ENCODE measurements at places on chromosomes 2 and 18. TPM values are rescaled to one million over a fixed set of nuclear protein-coding genes. Genes with fewer than 3 reads are reported as not detected.
A peak's percentile ranks its signal among the peaks of the same experiment; 100 is the strongest.

- no peaks in the 10 kb centered on the region for H3K27me3 ChIP-seq
- no peak for DNase-seq
- no peak overlapping the region for H3K4me3 ChIP-seq
These were observed 93.0 kb upstream of the SLC39A10 start for GRCh38 chr2:195563857-195564512.

GRCh38 chr2:179850188-179850587, 11.2 kb downstream of the ZNF385B start:
- H3K27ac ChIP-seq: no peak overlapping the region
- H3K36me3 ChIP-seq: no peaks in the 10 kb centered on the region
- H3K4me1 ChIP-seq: no peaks in the 10 kb centered on the region

GRCh38 chr18:76592096-76592495, 97.1 kb upstream of the ZNF516 start:
- H3K27ac ChIP-seq: no peak overlapping the region
- no peaks in the 10 kb centered on the region for H3K4me1 ChIP-seq
- H3K36me3 ChIP-seq: no peaks in the 10 kb centered on the region
- no peak for DNase-seq
- H3K4me3 ChIP-seq: no peak overlapping the region

- H3K4me3 ChIP-seq: no peak overlapping the region
- H3K4me1 ChIP-seq: no peaks in the 10 kb centered on the region
- H3K27me3 ChIP-seq: no peaks in the 10 kb centered on the region
- no peak overlapping the region for H3K27ac ChIP-seq
These were observed 113.6 kb downstream of the CDH2 start for GRCh38 chr18:28063271-28063761.

- H3K4me3 ChIP-seq: no peak overlapping the region
- H3K27me3 ChIP-seq: peaks cover 66% of the 10 kb centered on the region
- DNase-seq: peak; percentile 33
- peaks cover 10% of the 10 kb centered on the region for H3K4me1 ChIP-seq
These were observed 2.9 kb downstream of the TNFRSF11A start for GRCh38 chr18:62327977-62328376.

GRCh38 chr18:46458472-46458871, 198.5 kb downstream of the LOXHD1 start:
- no peaks in the 10 kb centered on the region for H3K4me1 ChIP-seq
- DNase-seq: no peak
- no peaks in the 10 kb centered on the region for H3K36me3 ChIP-seq
- no peaks in the 10 kb centered on the region for H3K27me3 ChIP-seq
- no peak overlapping the region for H3K27ac ChIP-seq
- H3K4me3 ChIP-seq: no peak overlapping the region

DNA sequence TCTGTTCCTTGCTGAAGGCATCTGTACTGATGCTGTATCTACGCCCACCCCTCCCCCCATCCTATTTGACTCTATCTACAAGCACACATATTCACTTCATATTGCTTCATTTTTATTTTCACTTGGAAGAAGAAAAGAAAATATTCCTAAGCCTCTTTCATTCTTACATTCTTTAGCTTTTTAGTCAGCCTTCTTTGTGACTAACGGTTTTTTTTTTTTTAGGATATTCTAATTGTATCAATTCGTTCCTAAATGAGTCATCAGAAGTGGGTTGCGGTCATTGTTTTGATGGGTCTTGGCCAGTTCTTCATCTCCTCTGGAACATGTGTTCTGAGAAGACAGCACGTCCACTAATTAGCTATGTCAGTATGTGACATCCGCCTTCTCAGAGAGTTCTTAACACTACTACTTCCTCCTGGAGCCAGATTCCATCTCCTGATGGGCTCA, 88.7 kb downstream of the MYO1B start:
- no peak overlapping the region for H3K4me3 ChIP-seq
- peaks cover 9% of the 10 kb centered on the region for H3K36me3 ChIP-seq
- H3K27ac ChIP-seq: no peak overlapping the region
- no peaks in the 10 kb centered on the region for H3K27me3 ChIP-seq

The SEC11C gene
- total RNA-seq: 8.2 TPM

The REG3A gene
- total RNA-seq: not detected

The CSRNP3 gene
- total RNA-seq: 0.37 TPM

The IL36RN gene
- total RNA-seq: not detected

The PDE11A gene
- total RNA-seq: 1.1 TPM

Data from transverse colon (tissue), 4 donors.